Stomach (tissue), 19 donors: ENCODE measurements at places on chromosomes 2 and 18. TPM values are rescaled to one million over a fixed set of nuclear protein-coding genes. Genes with fewer than 3 reads are reported as not detected.

TRIM54 gene
- total RNA-seq = not detected

TUBA3E gene
- not detected for total RNA-seq

CAPN14 gene
- total RNA-seq = 1.3 TPM

PID1 gene
- 32.7 TPM for total RNA-seq

CNGA3 gene
- not detected for total RNA-seq

HS6ST1 gene
- 20.7 TPM for total RNA-seq

LYG2 gene
- not detected for total RNA-seq

PLEK gene
- 1.2 TPM for total RNA-seq

CRIM1 gene
- total RNA-seq = 54.9 TPM

GCA gene
- total RNA-seq = 23.3 TPM

SYT4 gene
- 11.6 TPM for total RNA-seq

HDHD2 gene
- 42.7 TPM for total RNA-seq

CCDC148 gene
- total RNA-seq = not detected

CPS1 gene
- total RNA-seq = 0.45 TPM

MROH2A gene
- not detected for total RNA-seq

CCDC68 gene
- total RNA-seq = 7.1 TPM

PDE1A gene
- total RNA-seq = 0.58 TPM

VPS54 gene
- 58.9 TPM for total RNA-seq

MEP1B gene
- total RNA-seq = not detected

ABCG8 gene
- total RNA-seq = not detected

DLX2 gene
- total RNA-seq = not detected

DSG2 gene
- 12.5 TPM for total RNA-seq

LHCGR gene
- not detected for total RNA-seq

ERLEC1 gene
- 7.0 TPM for total RNA-seq

UGT1A3 gene
- total RNA-seq = 9.0 TPM

CHST9 gene
- 1.7 TPM for total RNA-seq

PLGLB1 gene
- total RNA-seq = 16.5 TPM

MYCN gene
- total RNA-seq = 5.3 TPM

SKOR2 gene
- not detected for total RNA-seq

CYBRD1 gene
- 60.1 TPM for total RNA-seq

TEX44 gene
- total RNA-seq = not detected

POTEI gene
- total RNA-seq = 0.58 TPM

TMEM247 gene
- not detected for total RNA-seq

MOGAT1 gene
- total RNA-seq = not detected

SNTG2 gene
- 19.6 TPM for total RNA-seq

PLCD4 gene
- 4.6 TPM for total RNA-seq

NYAP2 gene
- total RNA-seq = not detected

LRRTM4 gene
- not detected for total RNA-seq

STARD6 gene
- total RNA-seq = not detected

APCDD1 gene
- total RNA-seq = 47.8 TPM

CCDC74B gene
- total RNA-seq = 0.89 TPM

LGALSL gene
- total RNA-seq = 5.8 TPM

CHAC2 gene
- not detected for total RNA-seq

ALLC gene
- total RNA-seq = not detected

ARHGAP28 gene
- 20.7 TPM for total RNA-seq

PRKAG3 gene
- not detected for total RNA-seq
